HEK293T (cell line): ENCODE measurements at places on chromosomes 7 and 10.

DNA sequence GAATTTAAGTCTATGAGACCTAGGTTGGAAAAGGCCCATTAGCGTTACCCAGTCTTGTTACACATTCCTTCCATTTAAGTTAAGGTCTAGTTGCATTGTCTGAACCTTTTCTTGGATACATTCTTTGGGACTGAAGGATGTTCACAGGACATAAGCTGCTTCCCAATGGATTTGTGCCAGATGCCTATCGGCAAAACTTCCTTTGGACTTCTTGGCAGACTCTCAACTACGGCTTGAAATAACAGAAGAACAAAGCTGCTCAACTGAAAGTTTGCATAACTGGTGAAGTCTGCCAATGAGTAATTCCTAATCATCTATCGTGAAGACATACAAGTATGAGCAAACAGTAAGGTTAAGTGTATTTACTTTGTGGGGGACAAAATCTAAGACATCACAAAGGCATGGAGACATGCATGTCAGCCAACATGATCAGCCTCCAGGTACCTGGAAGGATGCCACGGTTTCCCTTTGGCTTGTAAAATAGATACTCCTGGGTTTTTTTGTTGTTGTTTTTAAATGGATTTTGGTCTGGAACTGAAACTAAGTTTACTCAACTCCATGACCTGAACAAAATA, 35.4 kb downstream of the MALSU1 start:
- DNase-seq, result no peak

DNA sequence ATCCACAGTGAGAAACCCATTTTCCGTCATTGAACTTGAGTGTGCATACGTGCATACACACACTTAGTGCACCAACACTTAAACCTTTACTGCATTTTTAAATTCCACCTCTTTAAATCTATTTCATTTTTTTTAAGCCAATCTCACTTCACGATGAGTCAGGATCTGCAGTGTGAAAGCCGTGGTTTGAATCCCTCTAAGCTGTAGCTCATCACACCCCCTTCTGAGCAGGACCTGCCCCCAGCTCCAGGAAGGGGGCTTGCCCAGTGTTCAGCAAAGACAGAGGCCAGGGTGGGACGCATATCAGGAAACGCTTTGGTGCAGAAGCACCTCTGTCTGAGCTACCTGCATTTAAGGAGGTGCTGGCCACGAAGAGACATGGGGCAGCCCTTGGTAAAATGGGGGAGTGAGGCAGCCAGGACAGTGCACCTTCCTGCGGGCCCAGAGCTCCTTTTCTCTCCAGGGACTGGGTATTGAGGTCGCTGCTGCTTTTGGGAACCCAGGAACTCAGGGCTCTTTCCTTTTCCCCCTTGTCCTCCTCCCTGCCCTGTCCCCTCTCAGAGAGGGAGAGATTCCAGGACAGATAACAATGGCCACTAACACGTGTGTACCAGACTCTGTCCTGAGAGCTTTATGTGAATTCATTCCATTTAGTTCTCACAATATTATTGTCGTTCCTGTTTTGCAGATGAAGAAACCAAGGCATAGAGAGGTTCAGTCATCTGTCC, 21.7 kb downstream of the ZNF316 start:
- DNase-seq, result no peak

DNA sequence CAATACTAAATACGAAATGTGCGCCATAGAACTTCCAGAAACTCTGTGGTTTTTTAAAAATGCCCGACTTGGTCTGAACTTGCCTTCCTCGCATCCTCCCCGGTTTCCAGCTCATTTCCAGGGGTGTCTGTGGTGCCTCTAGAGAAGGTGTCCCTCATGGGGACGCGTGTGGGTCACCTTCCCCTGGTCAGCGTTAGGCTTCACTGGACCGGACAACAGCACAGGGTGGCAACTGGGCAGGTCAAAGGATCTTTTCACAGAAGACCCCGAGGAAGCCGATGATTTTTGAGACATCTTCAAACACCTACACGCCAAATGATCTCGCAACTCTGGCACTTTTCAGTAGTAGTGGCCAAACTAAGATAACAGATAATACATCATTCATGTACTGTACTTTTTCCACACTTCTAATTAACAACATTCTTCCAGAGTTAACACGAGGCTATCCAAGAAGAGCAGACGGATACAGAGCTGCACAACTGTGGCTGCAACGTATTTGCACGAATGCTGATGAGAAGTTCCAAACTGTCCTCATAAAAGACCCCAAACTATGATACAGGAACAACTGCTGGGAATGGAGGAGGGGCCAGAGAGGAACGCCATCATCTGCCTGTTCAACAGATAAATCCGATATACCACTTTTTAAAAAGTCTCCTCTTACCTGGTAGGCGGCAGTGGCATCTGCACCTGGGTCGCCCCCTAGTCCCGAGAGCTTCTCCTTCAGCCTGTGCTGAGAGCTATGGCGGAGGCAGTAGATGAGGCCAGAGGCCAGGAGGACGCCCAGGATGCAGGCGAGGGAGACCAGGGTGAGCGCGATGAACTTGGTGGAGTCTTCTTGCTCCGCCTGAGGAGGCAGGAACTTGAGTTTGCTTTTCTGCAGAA, 345.5 kb downstream of the DNAJB6 start:
- DNase-seq, result no peak

DNA sequence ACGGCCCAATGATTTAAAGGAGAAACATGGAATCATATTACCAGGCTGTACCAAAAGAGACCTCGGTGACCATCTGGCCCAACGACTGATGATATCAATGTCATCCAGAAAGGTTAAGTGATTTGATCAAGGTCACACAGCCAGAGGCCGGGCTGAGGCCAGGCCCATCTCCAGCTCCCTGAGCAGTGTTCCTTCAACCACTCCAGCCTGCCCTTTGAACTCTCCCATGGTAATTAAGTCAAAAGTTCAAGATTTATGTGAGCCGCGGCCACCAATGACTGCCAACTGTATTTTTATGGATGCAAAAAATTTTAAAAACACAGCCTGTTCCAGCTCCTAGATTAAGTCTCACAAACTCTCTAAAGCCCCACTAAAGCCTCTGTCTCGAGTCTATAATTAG, 41.8 kb downstream of the FGFR2 start:
- no peak for DNase-seq

GRCh38 chr7:99876491-99876890, 342 bp downstream of the OR2AE1 start:
- no peak for DNase-seq

DNA sequence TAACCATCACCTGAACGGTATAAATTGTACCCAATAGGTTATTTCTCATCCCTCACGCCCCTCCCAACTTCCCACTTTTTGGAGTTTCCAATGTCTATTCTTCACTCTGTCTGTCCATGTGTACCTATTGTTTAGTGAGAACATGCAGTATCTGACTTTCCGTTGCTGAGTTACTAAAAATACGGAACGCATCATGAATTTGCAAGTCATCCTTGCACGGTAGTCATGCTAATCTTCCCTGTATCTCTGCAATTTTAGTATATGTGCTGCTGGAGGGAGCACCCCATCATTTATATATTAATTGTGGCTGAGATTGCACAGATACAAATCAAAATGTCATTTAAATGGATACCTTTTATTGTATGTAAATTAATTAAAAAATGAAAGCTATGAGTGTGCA, 75.7 kb upstream of the SFMBT2 start:
- no peak for DNase-seq

GRCh38 chr10:7300384-7300971, 110.4 kb downstream of the SFMBT2 start:
- no peak for DNase-seq

GRCh38 chr7:117780832-117781231, 92.4 kb downstream of the CTTNBP2 start:
- DNase-seq, result no peak

DNA sequence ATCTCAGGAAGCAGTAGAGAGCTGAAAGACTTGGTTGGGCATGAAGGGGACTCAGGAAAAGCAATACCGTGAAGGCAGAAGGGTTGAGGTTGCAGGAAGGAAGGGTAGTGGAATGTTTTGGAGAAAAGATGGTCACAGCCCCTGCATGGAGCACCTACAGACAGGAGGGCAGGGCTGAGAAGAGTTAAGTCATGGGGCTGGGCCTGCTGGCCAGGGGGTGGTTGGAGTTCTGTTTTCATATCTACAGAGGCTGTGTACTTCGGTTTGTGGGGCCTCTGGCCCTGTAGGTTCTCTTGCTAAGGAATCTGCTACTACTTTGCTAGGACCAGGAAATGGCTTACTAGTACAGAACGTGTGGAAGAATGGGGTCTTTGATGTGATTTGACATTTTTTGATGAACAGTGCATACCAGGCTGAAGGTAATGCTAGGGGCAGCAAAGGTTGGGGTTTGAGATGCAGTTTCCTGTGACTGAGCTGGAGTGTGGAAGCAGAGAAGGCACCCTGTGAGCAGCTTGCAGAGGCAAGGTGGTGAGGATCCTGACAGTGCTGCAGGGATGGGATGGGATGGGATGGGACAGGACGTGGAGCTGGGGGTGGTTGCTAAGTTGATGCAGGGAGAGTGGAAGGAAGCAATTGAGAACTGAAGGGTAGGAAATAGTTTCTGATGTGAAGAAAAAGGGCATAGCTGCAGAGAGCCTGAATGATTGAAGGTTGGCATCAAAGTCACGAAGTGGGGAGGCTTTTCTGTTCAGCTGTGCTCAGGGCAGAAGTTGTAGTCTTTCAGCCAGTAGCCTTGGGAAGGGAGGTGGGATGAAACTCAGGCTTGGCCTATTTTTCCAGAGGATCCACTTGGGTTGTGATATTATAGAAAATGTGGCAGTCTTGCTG, 7.8 kb downstream of the RPS24 start:
- DNase-seq, result no peak

GRCh38 chr10:52599551-52600200, 172.9 kb downstream of the MBL2 start:
- DNase-seq, result no peak

GRCh38 chr7:81175275-81175940, 256.6 kb upstream of the SEMA3C start:
- no peak for DNase-seq

DNA sequence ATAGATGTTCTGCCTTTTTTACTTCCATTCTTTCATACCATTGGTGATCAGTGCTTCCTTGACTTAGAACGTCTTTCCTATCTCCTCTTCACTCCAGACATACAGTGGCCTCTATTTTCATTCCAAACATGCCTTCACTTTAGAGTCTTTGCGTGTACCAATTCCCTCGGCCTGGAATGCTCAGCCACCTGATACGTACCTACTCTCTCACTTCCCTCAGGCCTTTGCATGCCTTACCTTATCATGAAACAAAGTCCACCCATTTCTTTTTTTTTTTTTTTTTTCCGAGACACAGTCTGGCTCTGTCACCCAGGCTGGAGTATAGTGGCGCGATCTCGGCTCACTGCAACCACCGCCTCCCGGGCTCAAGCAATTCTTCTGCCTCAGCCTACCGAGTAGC, 2.2 kb upstream of the CCNJ start:
- DNase-seq, result no peak

- DNase-seq, result no peak
These were observed 100.5 kb downstream of the TACC2 start for GRCh38 chr10:122089311-122090017.

DNA sequence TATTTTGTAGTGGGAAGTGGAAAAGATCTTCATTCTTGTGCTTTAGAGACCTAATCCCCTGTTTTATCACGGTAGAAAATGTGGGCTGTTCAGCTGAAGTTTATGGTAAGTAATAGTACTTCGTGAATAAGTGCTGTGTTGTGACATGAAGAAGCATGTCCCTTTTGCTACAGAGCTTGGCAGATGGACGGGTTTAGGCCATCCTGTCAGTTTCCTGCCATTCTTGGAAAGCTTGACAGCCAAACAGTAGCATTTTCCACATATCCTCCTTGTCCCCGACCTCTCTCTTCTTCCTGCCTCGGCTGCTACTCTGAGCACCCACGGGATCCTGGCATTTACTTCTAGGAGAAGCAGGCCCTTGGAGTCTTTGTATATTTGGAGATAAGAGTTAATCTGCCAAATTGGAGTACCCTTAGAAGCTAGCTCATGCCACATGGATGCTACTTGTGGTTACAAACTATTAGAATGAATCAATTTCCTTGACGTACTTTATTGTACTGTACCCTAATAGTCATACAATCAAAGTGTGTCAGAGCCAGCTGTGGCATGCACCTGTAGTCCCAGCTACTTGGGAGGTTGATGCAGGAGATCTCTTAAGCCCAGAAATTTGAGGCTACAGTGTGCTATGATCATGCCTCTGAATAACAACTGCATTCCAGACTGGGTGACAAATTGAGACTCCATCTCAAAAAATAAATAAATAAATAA, 39.2 kb downstream of the PNLIPRP3 start:
- DNase-seq, result no peak

- DNase-seq, result no peak
These were observed 67.4 kb downstream of the NEURL1 start for GRCh38 chr10:103560886-103561285.

DNA sequence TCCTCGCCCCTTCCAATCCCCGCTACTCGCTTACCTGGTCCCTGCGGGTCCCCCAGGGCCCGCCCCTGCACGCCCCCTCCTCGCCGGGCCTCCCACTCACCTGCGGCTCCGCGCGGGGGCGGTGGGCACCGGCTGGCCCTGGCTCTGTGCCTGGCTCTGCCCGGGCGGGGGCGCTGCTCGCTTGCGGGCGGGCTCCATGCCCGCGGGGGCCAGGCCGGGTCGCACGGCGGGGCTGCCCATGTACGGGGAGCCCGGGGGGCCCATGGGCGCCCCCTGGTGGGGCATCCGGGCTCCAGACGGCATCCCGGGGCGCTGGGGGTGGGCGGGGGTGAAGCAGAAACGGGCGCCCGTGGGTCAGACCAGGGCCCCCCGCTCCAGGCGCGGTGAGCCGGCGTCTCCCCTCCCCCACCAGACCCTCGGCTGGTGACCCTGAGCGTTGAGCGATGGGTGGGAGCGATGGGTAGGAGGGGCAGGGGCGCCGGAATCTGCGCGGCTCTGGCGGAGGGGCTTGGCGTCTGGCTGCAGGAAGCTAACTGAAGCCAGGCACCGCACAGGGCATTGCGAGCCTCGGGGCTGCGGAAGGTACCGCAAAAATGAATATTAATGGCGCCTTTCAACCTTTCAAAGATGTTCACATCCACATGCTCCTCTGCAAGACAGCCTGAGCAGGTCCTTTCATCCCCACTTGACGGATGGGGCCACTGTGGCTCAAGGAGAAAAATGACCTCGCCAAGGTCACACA, 3.0 kb downstream of the SMARCD3 start:
- DNase-seq, result peak; percentile 83

DNA sequence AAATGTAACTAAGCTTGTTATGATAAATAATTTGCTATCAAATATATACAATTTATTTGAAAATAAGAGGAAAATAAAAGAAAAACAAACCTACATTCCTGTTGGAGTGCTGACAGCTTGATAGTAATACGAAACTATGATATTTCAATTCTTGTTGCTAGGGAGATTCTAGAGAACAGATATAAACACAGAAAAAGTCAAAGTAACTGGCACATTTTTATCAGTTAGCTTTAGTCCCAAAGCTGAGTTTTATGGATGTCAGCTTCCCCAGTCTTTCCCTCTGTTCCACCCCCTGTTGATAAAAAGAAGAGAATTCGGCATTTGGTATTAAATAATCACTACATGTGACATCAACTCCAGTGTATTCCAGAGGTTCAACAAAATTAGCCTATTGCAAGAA, 1134.0 kb downstream of the XPNPEP1 start:
- DNase-seq, result no peak

- no peak for DNase-seq
These were observed 9.2 kb upstream of the CPA1 start for GRCh38 chr7:130371046-130371445.

GRCh38 chr7:135300913-135301765, 67.5 kb downstream of the STRA8 start:
- no peak for DNase-seq
